ENCODE measurements at places on chromosomes 3 and 15. TPM values are rescaled to one million over a fixed set of nuclear protein-coding genes. Genes with fewer than 3 reads are reported as not detected.

DNA sequence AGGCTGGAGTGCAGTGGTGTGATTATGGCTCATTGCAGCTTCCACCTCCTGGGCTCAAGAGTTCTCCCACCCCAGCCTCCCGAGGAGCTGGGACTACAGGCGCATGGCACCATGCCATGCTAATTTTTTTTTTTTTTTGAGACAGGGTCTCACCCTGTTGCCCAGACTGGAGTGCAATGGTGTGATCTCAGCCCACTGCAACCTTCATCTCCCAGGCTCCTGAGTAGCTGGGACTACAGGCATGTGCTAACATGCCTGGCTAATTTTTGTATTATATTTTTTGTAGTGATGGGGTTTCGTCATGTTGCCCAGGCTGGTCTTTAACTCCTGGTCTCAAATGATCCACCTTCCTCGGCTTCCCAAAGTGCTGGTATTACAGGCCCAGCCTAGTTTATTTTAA is 4.0 kb downstream of the TEX9 start:
- no peak for DNase-seq
- H3K4me3 ChIP-seq: no peak overlapping the region
- no peaks in the 10 kb centered on the region for H3K27me3 ChIP-seq
- H3K36me3 ChIP-seq: no peaks in the 10 kb centered on the region

DNA sequence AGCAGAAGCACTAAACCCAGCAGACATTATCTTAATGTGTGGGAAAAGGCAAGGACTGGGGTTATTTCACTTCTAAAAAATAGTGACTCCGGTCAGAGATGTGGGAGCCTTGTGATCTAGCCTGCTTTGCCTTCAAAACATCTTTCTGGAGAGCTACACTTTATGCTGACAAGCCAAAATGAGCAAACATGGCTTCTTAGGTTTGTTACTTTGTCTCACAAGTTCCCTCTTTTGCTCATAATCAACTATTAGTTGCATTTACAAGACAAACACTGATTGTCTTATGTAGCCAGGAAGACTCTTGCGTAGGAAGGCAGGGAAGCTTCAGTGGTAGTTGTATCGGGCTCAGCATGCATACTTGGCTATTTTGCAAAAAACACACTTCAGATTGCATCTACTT is 129.2 kb downstream of the NUP210 start:
- DNase-seq: no peak
- no peaks in the 10 kb centered on the region for H3K4me1 ChIP-seq
- no peak overlapping the region for H3K4me3 ChIP-seq
- H3K36me3 ChIP-seq: no peaks in the 10 kb centered on the region
- no peak overlapping the region for H3K27ac ChIP-seq
- H3K27me3 ChIP-seq: no peaks in the 10 kb centered on the region

DNA sequence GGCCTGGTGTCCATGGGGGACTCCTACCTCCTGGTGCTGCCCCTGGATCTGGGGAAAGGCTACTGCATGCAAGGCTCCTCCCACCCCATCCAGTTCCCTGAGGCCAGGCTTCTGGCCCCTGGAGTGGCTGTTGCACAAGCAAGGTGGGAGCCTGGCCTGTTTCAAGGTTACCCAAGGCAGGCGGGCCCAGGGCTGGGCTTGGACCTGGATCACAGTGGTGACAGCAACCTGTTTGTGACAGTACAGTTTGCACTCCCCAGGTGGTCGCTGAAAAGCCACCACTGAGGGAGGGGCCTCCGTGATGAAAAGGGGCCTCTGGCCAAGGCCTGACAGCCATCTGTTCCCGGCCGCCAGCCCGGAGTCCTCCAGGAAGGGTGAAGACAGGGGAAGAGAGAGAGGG is 14.4 kb upstream of the KY start:
- H3K27me3 ChIP-seq: no peaks in the 10 kb centered on the region
- no peaks in the 10 kb centered on the region for H3K36me3 ChIP-seq
- no peaks in the 10 kb centered on the region for H3K4me1 ChIP-seq
- H3K4me3 ChIP-seq: no peak overlapping the region
- no peak for DNase-seq

DNA sequence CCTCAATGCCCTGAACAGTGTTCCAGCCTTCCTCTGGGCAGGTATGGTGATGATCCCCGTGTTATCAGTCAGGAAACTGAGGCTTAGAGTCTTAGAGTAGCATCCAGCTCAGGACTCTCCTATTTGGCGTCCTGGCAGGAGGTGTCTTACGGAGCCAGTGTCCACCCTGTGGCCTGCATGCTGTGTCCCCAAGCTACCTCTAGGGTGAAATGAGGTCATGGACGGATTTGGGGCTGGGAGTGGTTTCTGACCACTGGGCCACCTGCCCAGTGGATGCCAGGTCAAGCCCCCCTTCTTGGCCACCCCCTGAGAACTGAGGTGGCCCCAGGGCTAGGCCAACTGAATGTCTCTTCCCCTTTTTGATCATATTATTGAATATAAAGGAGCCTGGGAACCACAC is 27.2 kb upstream of the SLC6A6 start:
- no peak overlapping the region for H3K27ac ChIP-seq
- no peaks in the 10 kb centered on the region for H3K27me3 ChIP-seq
- no peak overlapping the region for H3K4me3 ChIP-seq
- no peak for DNase-seq
- no peaks in the 10 kb centered on the region for H3K36me3 ChIP-seq
- H3K4me1 ChIP-seq: peaks cover 11% of the 10 kb centered on the region

- no peaks in the 10 kb centered on the region for H3K27me3 ChIP-seq
- H3K4me1 ChIP-seq: no peaks in the 10 kb centered on the region
- H3K36me3 ChIP-seq: no peaks in the 10 kb centered on the region
These were observed 502.4 kb downstream of the LPP start for GRCh38 chr3:188656196-188656982.

DNA sequence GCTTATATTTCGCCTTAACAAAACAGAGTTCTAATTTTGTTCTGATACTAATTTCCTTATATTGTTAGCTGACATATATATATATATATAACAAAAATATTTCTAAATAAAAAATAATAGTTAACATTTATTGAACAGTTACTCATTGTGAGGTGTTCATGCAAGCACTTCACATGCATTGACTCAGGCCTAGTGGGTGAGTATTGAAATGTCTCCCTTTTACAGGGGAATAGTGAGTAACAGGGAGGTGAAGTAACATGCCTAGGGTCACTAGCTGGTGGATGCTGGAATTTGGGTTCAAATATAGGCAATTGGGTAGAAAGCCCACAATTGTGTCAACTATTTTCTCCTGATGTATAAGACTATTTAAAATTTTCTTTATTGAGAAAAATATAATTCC is 102.6 kb upstream of the ZPLD1 start:
- no peaks in the 10 kb centered on the region for H3K27me3 ChIP-seq
- H3K27ac ChIP-seq: no peak overlapping the region
- no peaks in the 10 kb centered on the region for H3K4me1 ChIP-seq
- DNase-seq: no peak

The KCNAB1 gene
- not detected for total RNA-seq

All from naive thymus-derived CD4-positive, alpha-beta T cell (primary cell).